Stimulated activated CD8-positive, alpha-beta memory T cell treated with anti-CD3 and anti-CD28 coated beads, Interleukin-4, amount 100 ng/mL, for 48 hours (primary cell): ENCODE measurements at places on chromosomes 1 and 21.

GRCh38 chr1:3722846-3723245, 29.4 kb upstream of the CCDC27 start:
- DNase-seq: no peak

DNA sequence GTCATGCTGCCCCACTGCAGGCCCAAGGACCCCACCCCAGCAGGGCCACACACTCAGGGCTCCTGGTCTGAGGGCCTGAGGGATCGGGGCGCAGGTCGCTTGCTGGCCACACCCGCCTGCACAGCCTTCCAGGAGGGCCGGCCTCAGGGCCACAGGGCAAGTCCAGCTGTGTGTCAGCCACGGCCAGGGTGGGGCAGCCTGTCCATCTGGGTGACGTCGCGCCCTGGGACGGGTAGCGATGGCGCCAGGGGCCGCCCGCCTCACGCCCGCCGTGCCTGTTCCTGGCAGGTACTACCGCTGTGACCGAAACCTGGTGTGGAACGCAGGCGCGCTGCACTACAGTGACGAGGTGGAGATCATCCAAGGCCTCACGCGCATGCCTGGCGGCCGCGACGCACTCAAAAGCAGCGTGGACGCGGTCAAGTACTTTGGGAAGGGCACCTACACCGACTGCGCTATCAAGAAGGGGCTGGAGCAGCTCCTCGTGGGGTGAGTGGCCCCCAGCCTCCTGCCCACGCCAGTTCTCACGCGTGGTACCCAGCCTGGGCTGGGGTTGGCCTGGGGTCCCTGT, 2.5 kb downstream of the COL6A1 start:
- DNase-seq: no peak

GRCh38 chr1:44238660-44239059, 25.4 kb downstream of the DMAP1 start:
- DNase-seq: no peak

GRCh38 chr1:151501474-151501873, 9.7 kb upstream of the CGN start:
- DNase-seq: no peak

- no peak for DNase-seq
These were observed 82.3 kb downstream of the CYYR1 start for GRCh38 chr21:26490771-26491170.
